ENCODE measurements at places on chromosomes 3 and 15. TPM values are rescaled to one million over a fixed set of nuclear protein-coding genes. Genes with fewer than 3 reads are reported as not detected.

Gene PLA2G4E
- total RNA-seq, result 1.0 TPM

Gene ALS2CL
- total RNA-seq, result 0.51 TPM

Gene C3orf22
- not detected for total RNA-seq

Gene POPDC2
- 1.4 TPM for total RNA-seq

Gene SEMA3B
- total RNA-seq, result 5.4 TPM

Gene GPR160
- total RNA-seq, result not detected

Gene GRIP2
- total RNA-seq, result 0.34 TPM

Gene SRPRB
- total RNA-seq, result 47.2 TPM

Gene SH2D7
- total RNA-seq, result not detected

Gene CPNE4
- 2.7 TPM for total RNA-seq

Gene TKT
- 265 TPM for total RNA-seq

Gene UBR1
- 39.9 TPM for total RNA-seq

Gene PRICKLE2
- total RNA-seq, result 18.9 TPM

Gene DGKG
- total RNA-seq, result 24.1 TPM

- no peak for DNase-seq
Measured at GRCh38 chr15:90814191-90814821, 54.1 kb upstream of the FURIN start.

GRCh38 chr3:194736277-194736895 is 50.7 kb downstream of the FAM43A start:
- no peak for DNase-seq

DNA sequence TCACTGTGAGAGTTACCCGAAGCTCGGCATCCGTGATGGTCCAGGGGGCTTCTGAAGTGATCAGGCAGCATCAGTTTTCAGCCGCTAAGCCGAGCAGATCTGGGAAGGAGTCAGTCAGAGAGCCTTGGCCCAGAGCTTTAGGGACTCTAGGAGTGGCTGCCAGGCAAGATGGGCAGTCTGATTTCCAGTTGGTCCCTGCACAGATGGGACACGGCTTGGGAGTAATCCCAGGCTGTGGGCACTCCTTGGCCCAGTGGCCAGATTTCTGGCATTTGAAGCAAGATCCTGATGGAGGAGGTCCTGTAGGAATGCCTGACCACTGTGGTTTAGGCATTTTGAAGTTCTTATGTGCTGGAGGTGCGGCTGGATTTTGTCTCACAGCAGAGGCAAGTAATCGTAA is 10.5 kb upstream of the IP6K2 start:
- no peak for DNase-seq

GRCh38 chr3:2656806-2657777 is 453.1 kb downstream of the IL5RA start:
- no peak for DNase-seq

GRCh38 chr15:39869254-39869653 is 50.8 kb downstream of the GPR176 start:
- DNase-seq, result peak; percentile 38

- no peak for DNase-seq
Measured at GRCh38 chr3:129888771-129889170, 4.7 kb downstream of the TMCC1 start.

GRCh38 chr15:39850436-39850835 is 67.8 kb upstream of the FSIP1 start:
- no peak for DNase-seq

- DNase-seq, result no peak
Measured at GRCh38 chr15:50057905-50058639, 61.0 kb downstream of the ATP8B4 start.

DNA sequence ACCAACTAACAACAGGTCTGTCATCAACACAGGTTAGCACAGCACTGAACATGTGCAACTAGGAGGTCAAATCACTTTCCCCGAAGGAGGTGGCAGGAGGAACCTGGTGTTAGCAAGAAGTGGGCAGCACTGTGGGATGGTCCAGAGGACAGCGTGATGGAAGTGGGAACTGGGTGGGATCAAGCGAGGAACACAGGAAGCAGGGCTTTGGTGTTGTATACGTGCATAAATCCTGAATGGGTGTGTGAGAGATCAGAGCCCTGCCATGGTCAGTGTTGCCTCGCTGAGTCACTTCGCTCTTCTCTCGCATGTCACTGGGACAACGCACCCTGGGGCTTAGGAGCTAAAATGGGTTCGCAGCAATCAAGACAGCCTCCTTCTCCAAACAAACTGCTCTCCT is 62.1 kb downstream of the MOBP start:
- no peak for DNase-seq

DNA sequence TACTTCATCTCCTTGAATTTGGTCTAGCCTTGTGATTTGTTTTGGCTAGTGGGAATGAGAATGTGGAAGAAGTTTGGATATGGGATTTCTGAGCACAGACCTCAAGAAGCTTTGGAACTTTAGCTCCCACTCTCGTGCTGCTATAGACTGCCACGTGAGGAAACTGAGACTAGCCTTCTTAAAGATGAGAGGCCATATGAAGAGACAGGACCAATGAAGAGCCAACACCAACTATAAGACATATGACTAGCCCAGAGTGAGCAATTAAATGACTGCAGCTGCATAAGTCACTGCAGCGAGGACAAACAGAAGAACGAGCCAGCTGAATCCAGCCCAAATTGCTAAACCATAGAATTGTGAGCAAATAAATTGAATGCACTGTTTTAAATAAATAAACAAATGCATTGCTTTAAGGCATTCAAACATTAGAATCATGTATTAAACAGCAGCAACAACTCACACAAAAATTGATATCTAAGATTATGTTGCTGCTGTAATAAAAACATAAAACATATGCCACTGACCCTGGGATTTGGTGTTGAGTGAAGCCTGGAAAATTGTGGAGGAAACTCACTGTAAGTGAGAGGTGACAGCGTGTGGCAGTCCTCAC is 15.7 kb upstream of the CNTN4 start:
- DNase-seq, result no peak

GRCh38 chr3:78970656-78971055 is 797.1 kb downstream of the ROBO1 start:
- no peak for DNase-seq

- no peak for DNase-seq
Measured at GRCh38 chr15:65033659-65034269, 4.3 kb upstream of the MTFMT start.

DNA sequence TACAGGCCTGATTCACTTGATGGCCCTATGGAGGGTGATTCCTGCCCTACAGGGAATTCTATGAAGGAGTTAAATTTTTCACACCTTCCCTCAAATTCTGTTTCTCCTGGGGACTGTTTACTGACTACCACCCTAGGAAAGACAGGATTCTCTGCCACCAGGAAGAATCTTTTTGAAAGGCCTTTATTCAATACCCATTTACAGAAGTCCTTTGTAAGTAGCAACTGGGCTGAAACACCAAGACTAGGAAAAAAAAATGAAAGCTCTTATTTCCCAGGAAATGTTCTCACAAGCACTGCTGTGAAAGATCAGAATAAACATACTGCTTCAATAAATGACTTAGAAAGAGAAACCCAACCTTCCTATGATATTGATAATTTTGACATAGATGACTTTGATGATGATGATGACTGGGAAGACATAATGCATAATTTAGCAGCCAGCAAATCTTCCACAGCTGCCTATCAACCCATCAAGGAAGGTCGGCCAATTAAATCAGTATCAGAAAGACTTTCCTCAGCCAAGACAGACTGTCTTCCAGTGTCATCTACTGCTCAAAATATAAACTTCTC is 43.6 kb downstream of the BLM start:
- DNase-seq, result no peak

DNA sequence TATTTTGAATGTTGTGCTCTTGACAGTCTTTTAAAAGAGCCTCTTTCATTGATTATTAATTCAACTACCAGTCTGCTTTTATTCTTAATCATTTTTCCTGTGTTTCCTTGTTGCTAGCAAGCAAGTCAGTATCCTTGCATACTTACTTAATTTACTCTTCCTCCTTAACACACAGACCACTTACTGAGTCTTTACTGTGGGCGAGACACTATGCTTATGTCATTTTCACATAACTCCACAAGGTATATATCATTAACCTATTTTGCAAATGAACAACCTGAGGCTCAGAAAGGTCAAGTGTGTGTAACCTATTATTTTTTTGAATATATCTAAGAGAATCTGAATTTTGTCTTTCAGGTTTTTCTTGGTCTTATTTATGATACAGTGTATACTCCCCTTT is 130.9 kb downstream of the WDR76 start:
- no peak for DNase-seq

DNA sequence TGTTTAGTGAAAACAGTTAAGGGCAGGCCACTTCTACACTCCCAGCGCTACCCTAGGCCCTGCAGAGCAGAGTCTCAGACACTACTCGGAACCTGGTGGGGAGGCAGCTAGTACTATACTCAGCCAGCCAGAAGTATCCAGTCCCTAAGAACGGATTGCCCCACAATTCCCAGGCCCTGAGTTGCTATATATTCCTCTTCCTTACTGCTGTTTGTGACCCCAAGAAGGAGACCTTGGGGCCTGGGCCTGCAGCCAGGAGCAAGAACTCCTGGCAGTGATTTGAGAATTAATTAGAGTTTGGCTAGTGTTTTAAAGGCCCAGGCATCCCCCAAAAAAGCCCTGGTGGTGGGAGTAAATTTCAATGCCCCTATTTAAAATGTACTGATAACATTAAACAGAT is 87.7 kb downstream of the RBPMS2 start:
- no peak for DNase-seq

- no peak for DNase-seq
Measured at GRCh38 chr3:192262001-192262400, 465.3 kb downstream of the FGF12 start.

GRCh38 chr3:38374221-38374620 is 27.6 kb downstream of the XYLB start:
- no peak for DNase-seq

GRCh38 chr3:184242297-184242685 is 6.5 kb downstream of the ALG3 start:
- no peak for DNase-seq

- no peak for DNase-seq
Measured at GRCh38 chr3:107521469-107522059, 1.2 kb upstream of the BBX start.

DNA sequence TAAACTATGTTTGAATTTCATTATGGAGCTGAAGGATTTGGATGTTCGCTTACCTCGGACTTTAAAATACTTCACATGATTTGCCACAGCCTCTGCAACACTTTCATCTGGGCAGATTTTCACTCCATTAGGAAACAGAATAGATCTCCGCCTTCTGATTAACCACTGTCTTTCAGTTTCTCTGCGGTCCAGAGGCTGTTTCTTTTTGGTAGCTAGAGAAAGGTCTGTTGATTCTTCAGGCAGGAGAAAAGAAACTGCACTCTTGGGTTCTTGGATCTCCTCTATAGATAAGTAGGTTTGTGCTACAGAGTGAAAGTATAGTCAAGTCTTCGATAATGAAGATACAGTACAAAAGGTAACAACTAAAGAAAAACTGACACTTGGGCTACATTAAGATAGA is 844 bp downstream of the IMPG2 start:
- DNase-seq, result no peak

GRCh38 chr3:170164717-170165116 is 16.8 kb downstream of the PHC3 start:
- no peak for DNase-seq
